Activated CD4-positive, alpha-beta T cell treated with anti-CD3 and anti-CD28 coated beads for 36 hours (primary cell): ENCODE measurements at places on chromosomes 7 and 10. TPM values are rescaled to one million over a fixed set of nuclear protein-coding genes. Genes with fewer than 3 reads are reported as not detected.

DNA sequence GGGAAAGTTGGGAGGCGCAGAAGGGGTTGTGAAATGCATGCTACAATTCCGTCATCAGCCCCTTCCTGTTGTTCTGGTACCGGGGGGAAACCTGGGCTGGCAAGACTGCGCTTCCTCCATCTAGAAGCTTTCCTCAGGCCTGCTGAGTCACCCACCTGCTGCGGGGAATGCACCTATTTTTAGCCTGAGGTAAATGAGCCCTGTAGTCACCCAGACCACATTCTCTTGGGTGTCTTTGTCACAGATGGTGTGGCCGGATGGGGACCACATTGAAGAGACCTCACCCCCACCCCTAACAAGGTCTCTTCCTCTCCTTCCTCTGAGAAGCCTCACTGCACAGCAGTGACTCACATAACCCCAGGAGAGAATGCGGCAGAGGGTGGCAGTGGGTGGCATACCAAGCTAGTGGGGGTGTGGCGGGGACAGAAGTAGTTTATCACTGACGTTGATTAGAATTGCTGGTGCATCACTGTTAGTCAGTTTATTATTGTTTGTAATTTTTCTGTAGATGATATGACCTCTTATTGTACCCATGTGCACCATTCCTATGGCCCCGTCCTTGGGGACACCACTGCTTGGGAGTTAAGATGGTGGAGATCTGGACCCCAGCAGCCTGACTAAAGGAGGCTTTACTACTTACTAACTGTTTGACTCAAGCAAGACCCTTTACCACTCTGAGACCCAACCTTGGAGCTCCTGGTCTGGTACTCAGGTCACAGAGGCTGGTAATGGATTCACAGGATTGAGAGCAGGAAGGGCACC, 83.0 kb upstream of the DUSP5 start:
- DNase-seq: peak; percentile 93
- peaks cover 72% of the 10 kb centered on the region for H3K4me1 ChIP-seq
- H3K36me3 ChIP-seq: no peaks in the 10 kb centered on the region

DNA sequence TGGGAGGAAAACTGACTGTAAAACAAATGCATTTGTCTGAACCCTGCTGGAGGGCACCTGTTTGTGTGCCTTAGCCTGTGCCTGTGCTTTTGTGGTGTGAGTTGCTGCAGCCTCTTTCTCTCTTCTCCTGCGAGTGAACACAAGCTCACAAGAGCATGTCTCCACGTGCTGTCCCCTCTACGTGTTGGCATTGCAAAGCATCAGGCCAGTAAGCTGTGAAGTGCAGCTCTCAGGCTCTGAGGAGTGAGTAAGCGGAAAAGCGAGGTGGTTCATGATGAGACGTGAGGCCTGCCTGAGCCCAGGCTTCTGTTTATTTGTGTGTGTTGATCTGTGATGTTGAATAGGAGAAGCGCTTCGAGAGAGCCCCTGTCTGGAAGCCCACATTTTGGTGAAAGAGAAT, 85.6 kb upstream of the PDCD4 start:
- peak overlapping the region; percentile 47 for H3K27ac ChIP-seq
- H3K36me3 ChIP-seq: peaks cover 2% of the 10 kb centered on the region
- no peak overlapping the region for H3K4me3 ChIP-seq
- peak; percentile 62 for DNase-seq

DNA sequence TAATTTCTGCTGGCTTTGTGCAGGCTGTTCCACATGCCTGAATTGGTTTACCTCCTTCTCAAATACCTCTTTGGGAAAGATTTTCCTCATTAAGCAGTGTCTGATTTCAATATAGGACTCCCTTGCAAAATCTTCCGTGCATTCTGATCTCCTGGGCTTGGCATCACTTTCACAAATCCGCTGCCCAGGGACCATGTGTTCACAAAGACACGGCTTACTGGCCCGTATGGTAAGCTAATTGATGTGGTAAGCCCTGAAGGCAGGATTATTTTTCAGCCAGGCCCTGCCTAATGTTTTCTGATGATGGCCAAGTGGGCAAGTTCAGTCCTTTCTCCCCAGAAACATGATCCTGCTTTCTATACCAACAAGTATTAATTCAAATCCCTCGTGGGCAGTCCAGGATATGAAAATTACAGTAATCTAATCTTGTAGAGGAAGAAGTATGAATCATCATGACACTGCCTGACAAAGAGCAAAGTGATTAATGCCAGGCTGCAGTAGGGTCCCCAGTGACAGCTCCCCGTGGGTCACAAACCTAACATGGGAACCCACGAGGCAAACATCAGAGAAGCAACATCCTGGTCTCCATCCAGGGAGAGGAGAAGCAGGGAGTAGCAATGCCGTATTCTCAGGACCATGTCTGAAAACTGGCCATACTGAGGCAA, 11.6 kb upstream of the SVIL start:
- H3K4me3 ChIP-seq: no peak overlapping the region
- peak; percentile 41 for DNase-seq
- no peaks in the 10 kb centered on the region for H3K27me3 ChIP-seq
- H3K4me1 ChIP-seq: peaks cover 46% of the 10 kb centered on the region

DNA sequence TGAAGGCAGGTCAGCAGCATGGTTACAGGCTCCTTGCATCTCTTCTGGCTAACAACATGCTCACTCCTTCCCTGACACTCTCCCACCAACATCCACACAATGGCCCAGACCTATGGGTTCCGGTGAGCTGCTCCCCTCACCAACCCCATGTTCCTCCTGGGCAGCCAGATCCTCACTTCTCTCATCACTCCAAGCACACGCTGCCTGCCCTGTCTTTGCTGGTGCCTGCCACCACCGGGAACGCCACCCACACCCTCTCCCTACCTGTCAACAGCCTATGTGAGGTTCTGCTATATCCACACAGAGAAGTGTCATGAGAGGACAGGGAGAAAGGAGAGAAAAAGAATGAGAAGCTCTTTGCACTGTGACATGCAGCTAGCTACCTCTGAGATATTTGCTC, 14.6 kb downstream of the PARP12 start:
- H3K4me3 ChIP-seq: no peak overlapping the region
- H3K4me1 ChIP-seq: no peaks in the 10 kb centered on the region
- H3K27me3 ChIP-seq: no peaks in the 10 kb centered on the region
- DNase-seq: no peak

GRCh38 chr10:29669149-29669548, 34.4 kb upstream of the SVIL start:
- no peak overlapping the region for H3K4me3 ChIP-seq
- H3K27me3 ChIP-seq: no peaks in the 10 kb centered on the region
- no peak for DNase-seq
- H3K27ac ChIP-seq: no peak overlapping the region
- peaks cover 14% of the 10 kb centered on the region for H3K4me1 ChIP-seq

- DNase-seq: no peak
- peaks cover 6% of the 10 kb centered on the region for H3K4me1 ChIP-seq
- no peaks in the 10 kb centered on the region for H3K36me3 ChIP-seq
- H3K4me3 ChIP-seq: no peak overlapping the region
Measured at GRCh38 chr10:122338609-122339441, 35.7 kb upstream of the PLEKHA1 start.

- peak overlapping the region; percentile 95 for H3K27ac ChIP-seq
- DNase-seq: peak; percentile 46
- peaks cover 91% of the 10 kb centered on the region for H3K4me1 ChIP-seq
- peaks cover 27% of the 10 kb centered on the region for H3K36me3 ChIP-seq
Measured at GRCh38 chr7:44618753-44619152, 12.3 kb downstream of the OGDH start.

HABP2 gene
- total RNA-seq: not detected

ZNF467 gene
- 0.23 TPM for total RNA-seq

HDAC9 gene
- total RNA-seq: 0.69 TPM

NXPH1 gene
- total RNA-seq: not detected
